ENCODE measurements at places on chromosomes 4 and X.

DNA sequence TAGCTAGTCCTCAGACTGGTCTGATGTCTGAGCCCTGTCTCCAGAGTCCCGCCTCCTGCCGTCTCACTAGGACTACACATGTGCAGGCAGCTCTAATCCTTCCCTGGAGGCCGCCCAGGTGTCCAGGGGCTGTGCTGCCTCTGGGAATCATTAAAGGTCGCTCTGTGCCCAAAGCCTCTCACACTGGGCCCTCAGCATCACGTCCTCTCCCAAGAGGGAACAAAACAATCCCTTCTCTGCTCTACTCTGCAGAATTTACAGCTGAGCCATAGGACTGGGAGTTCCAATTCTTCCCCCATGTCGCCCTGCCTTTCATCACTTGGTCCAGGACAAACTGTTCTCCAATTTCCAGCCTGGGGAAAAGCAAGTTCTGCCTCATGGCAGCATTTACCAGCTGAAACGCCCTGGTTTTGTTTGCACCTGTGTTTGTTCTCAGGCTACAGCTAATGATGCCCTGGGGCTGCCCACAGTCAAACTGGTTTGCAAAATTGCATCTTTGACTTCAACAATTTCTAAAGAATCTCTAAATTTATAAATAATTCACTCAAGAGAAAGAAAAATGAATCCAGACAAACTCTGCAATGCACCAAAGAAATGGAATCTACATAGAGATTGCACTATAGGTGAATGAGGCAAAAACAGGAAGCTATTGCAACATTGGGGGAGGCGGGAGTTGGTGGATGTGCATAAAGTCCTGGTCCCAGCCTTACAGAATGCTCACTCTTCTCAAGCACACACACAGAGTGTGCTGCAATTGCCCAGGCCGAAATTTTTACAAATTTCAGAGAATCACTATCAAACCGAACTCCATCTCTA is 7.2 kb upstream of the MRFAP1 start:
- no peak for DNase-seq

GRCh38 chr4:135050086-135050717 is 848.6 kb upstream of the PABPC4L start:
- DNase-seq: no peak

DNA sequence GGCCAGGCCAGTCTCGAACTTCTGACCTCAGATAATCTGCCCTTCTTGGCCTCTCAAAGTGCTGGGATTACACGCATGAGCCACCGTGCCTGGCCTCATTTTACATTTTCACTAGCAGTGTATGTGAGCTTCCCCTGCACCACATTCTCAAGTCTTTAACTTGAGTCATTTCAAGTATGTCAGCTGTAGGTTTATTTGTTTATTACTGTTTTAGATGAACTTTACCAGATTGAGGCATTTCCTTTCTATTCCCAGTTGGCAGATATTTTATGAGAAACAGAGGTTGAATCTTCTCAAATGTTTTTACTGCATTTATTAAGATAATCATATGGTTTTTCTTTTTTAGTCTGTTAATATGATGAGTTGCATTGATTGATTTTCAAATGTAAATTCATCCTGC is 114.6 kb upstream of the SH3RF1 start:
- no peak for DNase-seq

DNA sequence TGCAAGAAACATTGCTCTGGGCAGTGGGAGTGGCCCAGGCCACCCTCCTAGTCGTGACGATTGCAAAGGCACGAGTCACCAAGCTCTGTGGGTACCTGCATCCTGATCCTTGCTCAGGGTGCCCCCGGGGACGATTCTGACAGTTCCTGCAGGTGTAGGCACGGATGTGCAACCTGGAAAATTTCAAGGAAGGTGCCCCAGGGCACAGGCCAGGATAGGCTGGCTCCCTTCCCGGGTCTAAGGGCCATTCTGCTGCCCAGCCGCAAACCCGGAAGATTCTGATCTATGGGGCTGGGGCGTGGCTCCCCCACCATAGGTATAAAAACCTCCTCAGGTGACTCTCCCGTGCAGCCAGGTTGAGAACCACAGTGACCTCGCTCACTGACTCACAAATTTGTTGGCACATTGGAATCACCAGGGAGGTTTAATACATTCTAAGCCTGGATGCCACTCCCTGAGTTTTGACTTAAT is 228.5 kb downstream of the PTTG2 start:
- DNase-seq: no peak

DNA sequence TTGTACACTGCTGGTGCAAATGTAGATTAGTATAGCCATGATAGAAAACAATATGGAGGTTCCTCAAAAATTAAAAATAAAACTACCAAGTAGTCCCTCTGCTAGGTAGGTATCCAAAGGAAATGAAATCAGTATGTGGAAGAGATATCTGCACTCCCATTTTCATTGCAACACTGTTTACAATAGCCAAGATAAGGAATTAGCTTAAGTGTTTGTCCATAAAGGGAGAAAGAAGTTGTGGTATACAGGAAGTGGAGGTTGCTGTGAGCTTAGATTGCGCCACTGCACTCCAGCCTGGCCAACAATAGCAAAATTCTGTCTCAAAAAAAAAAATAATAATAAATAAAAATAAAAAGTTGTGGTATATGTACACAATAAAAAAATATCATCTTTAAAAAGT is 325.0 kb upstream of the EMCN start:
- DNase-seq: no peak

DNA sequence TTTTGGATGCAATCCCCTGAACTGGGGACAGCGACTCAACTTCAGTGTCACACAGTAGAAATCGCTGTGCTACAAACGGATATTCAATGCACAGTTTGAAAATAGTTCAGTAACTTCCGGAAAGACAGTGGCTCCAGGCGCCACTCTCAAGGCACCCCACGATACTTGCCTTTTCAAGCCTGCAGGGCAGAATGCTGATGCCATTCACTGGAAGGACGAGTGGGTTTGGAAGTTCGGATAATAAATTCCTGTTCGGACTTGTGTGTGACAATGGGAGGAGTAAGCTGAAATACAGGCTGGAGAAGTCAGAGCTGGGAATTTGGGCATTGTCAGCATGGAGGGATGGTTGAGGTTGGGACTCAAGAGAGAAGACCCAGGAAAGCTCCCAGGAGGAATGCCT is 64.3 kb upstream of the HELT start:
- no peak for DNase-seq

DNA sequence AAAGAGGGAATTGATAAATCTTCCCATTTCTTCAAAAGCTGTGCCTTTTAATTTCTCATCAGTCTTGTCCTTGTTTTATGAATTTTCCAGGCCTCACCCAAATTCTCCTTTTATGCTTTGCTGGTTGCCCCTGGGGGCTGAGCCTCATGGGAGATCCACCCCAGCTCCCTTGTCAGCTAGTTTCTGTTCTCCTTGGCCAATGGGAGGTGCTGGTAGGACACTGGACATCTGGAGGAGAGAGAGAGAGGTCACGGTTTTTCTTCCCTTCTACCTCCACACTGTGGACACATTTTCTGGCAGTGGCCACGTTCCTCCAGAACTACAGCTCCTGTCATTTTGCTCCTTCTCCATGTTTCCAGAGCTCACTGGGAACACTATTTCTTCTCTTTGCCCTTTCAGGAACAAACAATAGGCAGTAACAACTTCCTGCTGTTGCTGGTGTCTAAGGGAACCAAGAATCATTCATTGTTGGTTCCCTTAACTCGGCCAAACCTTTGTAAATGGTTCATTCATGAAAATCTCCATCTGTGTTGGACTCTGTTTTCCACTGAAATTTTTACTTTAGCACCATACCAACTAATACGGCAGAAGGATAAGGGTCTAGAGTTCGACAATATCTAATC is 334.5 kb downstream of the GPAT3 start:
- DNase-seq: peak; percentile 18

- no peak for DNase-seq
Observed at GRCh38 chr4:53771326-53771725, 180.0 kb upstream of the LNX1 start.

DNA sequence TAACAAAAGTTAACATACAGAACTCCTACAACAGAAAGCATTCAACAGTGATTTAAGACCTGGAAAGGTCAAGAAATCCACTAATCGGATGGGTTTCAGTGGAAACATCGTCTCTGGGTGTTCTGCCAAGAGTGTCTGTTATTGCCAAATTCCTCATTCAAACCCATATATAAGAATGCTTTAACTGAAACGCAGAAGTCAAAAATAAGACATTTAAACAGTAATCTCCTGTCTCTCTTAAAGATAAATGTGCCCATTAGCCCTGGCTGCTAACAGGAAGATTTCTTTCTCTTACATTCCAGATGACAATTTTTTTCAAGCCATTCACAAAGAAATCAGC is 31.5 kb downstream of the DCTD start:
- no peak for DNase-seq

DNA sequence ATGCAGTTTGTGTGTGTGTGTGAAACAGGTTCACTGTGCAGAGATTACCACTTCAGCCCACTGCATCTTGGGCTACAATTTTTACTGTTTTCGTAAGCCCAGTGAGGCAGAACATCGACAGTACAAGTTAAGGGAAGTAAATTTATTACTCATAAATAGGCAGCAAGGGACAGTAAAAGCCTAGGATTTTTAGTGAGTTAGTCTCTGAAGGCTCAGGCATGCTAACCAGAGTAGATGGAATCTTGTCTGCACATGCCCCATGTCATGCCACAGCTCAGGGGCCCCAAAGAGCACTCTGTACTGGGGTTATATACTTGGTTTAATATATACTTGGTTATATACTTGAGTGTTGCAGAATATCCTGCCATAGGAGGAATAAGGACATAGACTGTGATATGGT is 825.7 kb downstream of the TECRL start:
- no peak for DNase-seq

- DNase-seq: no peak
Observed at GRCh38 chr4:54255881-54256280, 26.8 kb downstream of the PDGFRA start.

DNA sequence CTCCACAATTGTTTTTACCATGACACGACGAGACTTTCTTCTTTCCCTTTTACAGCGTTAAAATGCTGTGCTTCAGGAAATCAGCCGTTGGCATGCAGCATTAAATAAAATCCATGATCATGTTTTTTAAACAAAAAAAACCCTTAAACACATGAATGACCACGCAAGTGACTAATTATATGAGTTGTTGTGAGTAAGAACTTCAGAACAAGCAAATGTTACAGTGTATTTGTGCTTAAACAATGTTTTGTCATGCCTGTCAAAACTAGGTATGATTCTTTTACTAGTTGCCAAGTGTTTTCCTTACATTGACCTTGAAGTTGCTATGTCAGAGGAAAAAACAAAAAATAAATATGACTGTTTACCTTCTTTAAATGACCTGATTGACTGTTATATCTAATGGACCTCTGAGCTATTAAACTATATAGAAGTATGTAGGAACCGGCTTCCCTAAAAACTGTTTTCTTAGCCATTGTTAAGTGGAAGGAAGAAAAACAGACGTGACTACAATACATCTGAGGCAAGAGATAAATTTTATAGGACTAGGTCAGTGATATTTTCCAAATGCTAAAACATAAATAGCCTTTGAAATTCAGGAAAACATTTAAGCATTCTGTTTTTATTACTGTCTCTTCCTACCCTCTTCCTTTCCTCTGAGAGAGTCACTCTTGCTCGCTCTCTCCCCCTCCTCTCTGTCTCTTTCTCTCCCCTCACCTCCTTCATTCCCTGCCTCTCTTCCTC is 197.1 kb downstream of the PALLD start:
- DNase-seq: no peak

DNA sequence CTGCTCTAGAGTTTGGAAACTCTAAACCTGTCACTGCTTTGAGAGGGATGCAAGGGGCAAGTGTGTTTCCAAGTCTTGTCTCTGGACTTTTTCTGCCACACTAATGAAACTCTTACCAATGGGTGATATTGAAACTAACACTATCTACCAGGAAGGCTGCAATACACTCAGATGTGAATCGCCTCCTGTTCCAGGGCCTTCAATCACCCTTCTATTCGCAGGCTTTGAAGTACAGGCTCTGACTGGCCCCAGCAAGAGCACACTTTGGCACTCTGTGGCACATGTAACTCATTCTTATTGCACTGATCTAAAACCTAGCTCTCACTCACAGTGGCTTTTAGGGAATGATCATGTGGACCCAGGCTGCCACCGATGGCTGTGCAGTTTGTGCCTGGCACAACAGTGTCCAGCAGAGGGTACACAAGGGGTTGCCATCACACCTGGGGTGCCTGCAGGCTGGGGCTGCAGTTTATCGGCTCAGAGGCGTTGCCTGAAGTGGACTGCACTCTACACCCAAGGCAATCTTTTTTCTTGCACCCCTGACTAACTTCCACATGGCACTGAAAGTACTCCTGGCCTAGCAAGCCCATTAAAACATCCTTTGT is 210.8 kb downstream of the MGST2 start:
- no peak for DNase-seq

- DNase-seq: no peak
Observed at GRCh38 chrX:120727452-120727851, 97.6 kb upstream of the C1GALT1C1 start.

- DNase-seq: no peak
Observed at GRCh38 chrX:127030016-127030748, 210.7 kb downstream of the PRR32 start.

DNA sequence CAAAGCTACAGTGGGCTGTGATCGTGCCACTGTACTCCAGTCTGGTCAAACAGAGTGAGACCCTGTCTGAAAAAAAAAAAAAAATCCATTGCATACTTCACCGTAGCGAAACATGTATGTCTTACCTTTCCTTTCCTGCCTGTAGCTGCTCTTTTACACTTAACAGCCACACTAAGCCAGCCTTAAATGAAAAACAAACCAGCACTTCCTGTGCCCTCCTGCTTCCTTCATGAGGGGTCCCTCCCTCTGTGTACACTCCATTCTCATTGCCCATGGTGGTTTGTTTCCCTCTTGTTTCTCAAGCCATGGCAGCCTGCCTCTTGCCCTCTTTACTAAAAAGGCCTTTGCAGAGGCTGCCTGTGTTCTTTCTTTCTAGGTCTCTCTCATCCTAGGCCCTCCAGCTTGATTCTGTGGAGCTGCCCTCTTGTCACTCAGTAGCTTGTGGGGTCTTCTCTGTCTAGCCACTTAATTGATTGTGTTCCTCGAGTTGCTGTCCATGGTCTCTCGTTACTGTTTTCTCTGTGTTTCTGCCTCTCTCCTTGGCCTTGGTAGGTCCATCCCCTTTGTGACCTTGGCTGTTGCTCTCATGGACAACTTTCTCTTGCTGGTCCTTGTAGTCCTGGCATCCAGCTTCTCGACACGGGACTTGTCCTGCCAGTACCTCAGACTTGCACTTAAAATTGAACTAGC is 52.1 kb upstream of the MSANTD1 start:
- DNase-seq: no peak

Data from midbrain (tissue), 1 donor.